Stimulated activated CD8-positive, alpha-beta memory T cell treated with anti-CD3 and anti-CD28 coated beads, Interleukin-7, amount 100 ng/mL, for 48 hours (primary cell): ENCODE measurements at places on chromosomes 3 and 15.

DNA sequence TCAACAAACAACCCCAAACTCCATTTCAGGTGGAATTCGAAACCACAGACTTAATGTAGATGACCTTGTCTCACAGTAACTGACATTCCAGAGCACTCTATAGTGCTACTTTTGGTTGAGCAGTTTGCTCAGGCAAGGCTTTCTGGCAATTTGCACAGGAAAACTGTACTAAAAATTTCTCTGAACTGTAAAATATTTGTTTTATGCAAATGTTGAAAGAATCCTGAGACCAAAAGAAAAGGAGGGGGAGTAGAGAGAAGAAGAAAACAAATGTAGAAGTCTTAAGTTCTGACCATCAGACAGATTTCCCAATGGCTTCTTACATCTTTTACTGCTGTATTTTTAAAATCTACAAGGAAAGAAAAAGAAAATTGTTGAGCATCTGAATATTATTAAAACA is 53.5 kb downstream of the DTWD1 start:
- no peak for DNase-seq

GRCh38 chr3:32177702-32178198 is 60.7 kb upstream of the CMTM8 start:
- DNase-seq = peak; percentile 41

- DNase-seq = no peak
Observed at GRCh38 chr3:13504161-13504831, 24.2 kb downstream of the HDAC11 start.

- no peak for DNase-seq
Observed at GRCh38 chr3:141402476-141403171, 34.3 kb downstream of the ZBTB38 start.

DNA sequence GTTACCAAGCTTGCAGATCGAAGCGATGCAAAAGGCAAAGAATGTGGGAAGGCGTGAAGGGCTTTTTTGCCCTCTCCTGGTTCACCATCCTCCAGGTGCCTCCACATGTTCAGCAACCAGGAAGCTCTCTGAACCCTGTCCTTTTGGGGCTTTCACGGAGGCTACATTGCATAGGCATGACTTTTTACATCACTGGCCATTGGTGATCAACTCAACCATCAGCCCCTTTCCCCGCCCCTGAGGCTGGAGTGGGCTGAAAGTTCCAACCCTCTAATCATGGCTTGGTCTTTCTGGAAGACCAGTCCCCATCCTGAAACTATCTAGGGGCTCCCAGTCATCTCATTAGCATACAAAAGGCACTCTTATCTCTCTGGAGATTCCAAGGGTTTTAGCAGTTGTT is 52.6 kb downstream of the UACA start:
- DNase-seq = no peak

- DNase-seq = no peak
Observed at GRCh38 chr3:102081572-102082289, 232.4 kb downstream of the NFKBIZ start.

DNA sequence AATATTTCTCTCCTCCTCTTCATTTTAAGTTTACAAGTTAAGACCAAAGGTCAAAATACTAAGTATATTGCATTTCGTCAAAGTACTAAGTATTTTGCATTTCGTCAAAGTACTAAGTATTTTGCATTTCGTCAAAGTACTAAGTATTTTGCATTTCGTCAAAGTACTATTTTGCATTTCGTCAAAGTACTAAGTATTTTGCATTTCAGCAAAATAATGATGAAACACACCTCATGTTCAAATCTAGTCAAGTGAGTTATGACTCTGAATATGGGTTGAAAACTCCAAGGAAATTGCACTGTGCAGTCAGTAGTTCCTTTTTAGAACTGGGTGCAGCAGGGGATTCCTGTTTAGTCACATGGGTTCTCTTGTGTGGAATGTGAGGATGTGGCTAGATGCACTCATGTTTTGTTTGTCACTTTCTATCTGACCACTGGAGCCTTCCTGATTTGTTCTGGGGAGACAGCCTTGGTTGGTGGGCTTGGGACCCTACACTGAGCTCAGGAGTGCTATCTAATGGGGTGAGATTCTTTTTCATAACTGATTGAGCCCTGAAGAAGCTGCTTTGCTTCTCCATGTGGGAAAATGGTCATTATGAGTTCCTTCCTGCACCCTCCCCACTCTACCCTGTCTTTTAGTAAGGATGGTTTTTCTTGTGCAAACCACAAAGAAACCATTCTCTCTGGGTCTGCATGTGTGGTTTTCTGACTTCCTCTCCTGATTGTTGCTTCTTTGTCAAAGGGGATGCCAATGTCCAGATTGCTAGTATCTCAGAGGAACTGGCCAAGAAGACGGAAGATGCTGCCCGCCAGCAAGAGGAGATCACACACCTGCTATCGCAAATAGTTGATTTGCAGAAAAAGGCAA is 73.4 kb downstream of the CCK start:
- DNase-seq = no peak

DNA sequence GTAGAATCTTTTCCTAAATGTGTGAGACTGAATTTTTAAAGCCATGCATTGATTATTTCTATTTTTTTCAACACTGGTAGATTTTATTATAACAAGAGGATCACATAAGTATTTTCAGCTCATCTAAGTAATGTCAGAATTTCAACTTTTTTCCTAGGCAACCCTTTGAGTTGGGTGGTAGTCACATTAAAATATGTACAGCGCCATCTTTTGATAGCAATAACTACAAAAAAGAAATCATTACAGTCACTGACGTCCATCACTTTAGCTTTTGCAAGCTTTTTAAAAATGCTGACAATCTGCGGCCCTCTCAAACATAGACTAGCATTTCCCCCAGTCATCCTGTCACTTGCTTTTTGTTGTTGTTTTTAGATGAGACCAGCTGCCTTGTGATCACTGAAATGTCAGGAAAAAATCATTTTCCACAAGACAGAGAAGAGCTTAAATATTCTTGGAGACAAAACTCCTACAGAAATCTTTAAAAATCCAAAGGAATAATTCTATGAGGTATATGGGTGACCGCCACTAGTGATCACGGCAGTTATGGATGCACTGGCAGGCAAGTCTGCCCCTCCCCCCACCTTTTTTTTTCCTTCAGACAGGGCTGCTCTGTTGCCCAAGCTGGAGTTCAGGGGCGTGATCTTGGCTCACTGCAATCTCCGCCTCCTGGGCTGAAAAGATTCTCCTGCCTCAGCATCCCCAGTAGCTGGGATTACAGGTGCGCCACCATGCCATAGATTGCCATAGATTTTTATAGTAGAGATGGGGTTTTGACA is 384.0 kb upstream of the KCNMB2 start:
- DNase-seq = no peak

- no peak for DNase-seq
Observed at GRCh38 chr3:69985266-69985665, 14.3 kb upstream of the SAMMSON start.

GRCh38 chr3:52685285-52685708 is 416 bp downstream of the PBRM1 start:
- DNase-seq = peak; percentile 80

GRCh38 chr3:187292631-187293515 is 1.3 kb upstream of the MASP1 start:
- DNase-seq = no peak

DNA sequence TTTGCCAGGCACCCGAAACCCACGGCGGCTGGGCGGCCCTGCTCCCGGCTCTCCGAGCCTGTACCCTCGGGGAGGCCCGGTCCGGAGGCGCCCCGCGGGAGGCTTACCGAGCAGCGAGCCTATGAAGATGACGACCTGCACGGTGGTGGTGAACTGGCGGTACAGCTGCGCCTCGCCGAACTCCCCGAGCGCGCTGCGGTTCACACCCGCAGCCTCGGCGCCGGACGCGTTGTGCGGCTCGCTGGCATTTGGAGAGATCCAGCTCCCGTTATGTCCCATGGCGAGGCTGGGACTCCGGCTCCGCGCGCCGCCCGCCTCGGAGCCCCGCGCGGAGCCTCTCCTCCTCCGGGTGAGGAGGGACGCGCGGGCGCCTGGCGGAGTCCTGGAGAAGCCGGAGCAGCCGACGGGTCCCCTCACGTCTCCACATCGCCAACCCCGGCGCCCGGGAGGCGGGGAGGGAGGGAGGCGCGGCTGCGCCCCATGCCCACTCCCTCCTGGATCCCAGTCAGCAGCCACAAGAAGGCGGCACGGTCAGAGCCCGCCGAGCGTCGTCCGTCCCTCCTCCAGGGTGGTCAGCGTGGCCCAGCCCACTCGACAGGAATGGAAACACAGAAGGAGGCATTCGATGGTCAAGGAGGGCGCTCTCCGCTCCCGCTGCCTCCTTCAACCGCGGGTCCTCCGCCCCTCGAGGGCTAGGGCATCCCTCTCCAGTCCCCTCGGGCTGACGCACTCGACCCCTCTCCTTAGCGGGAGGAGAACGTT is at the start of gene GPR176:
Gene GPR176, minus strand, starts transcription at position 519 of the 762 bp plus-strand sequence. Its CDS starts 240 bp downstream, at position 279.
- no peak for DNase-seq

GRCh38 chr3:15108869-15109268 is 9.9 kb upstream of the RBSN start:
- no peak for DNase-seq

DNA sequence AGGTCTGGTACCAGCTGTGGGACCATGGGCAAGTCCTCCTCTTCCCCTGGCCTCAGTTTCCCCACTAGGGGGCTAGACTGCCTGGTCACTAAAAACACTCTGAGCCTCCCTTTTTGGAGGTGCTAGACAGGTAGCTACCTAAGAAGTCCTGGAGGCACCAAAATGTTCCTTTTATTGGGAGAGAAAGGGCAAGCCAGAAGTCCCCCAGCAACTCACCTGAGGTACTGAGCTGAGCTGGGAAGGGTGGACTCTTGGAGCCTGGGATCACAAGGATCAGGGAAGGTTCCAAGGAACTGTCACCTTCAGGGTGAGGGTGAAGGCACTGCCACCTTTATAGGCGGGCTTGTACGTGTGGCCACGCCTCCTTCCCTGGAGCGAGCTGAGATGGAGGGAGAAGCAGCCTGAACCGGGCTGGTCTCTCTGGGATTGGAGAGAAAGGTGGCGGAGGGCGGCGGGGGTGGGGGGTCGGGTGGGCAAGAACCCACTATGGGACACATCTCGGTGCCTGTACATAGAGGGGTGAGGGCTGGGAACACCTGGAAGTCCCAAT is at the start of gene CYP1A1:
Gene CYP1A1, minus strand, starts transcription at position 304 of the 550 bp plus-strand sequence. CDS start 2,431 bp downstream, outside the sequence.
- no peak for DNase-seq

DNA sequence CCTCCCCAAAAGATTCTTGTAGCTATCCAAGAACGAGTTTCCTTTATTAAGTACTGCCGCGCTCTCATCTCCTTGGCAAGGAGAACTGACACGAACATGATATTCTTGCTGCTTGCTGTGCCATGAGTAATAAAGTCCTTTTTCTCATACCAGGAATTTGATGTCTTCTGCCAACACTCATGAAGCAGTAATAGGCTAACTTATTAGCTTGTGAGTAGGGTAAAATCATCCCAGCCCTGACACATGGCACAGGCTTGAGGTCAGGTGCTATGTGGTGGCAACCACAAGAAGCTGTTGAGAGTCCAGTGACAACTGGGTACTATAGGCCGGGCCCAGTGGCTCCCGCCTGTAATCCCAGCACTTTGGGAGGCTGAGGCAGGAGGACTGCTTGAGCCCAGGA is 22.7 kb upstream of the UBXN7 start:
- no peak for DNase-seq

GRCh38 chr3:51637941-51638471 is 33.0 kb upstream of the TEX264 start:
- DNase-seq = no peak

DNA sequence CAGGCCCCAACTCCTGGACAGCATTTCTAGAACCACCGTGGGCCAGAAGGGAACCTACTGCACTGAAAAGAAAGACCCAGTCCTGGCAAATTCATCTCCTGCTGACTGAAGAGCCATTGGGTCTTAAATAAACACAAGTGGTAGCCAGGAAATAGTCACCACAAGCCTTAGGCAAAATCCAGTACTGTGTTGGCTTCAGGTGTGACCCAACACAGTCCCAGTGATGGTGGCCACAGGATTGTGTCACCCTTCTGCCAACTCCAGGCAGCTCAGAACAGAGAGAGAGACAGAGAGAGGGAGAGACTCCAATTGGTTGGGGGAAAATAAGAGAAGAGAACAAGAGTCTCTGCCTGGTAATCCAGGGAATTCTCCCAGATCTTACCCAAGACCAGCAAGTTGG is 23.1 kb downstream of the NEDD4 start:
- DNase-seq = no peak

- no peak for DNase-seq
Observed at GRCh38 chr15:92788196-92788595, 111.9 kb upstream of the CHD2 start.

- DNase-seq = no peak
Observed at GRCh38 chr15:67322481-67322880, 67.9 kb downstream of the IQCH start.

DNA sequence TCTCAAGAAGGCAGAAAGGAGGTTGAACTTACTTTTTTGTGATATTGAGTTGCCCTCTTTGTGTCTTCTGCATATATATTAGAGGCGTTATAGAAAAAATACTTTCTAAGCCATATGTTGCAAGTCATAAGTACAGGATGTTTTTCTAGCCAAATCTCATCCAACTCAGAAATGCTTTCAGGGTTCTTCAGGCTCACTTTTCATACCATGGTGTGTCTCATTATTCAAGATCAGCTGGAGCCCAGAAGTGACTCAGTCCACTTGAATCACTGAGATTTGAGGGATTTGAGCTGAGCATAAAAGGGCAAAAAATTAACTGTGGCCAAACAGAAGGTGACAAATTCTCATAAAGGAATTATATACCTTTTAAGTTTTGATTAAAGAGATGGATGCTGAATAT is 157.3 kb downstream of the WNT5A start:
- DNase-seq = no peak

DNA sequence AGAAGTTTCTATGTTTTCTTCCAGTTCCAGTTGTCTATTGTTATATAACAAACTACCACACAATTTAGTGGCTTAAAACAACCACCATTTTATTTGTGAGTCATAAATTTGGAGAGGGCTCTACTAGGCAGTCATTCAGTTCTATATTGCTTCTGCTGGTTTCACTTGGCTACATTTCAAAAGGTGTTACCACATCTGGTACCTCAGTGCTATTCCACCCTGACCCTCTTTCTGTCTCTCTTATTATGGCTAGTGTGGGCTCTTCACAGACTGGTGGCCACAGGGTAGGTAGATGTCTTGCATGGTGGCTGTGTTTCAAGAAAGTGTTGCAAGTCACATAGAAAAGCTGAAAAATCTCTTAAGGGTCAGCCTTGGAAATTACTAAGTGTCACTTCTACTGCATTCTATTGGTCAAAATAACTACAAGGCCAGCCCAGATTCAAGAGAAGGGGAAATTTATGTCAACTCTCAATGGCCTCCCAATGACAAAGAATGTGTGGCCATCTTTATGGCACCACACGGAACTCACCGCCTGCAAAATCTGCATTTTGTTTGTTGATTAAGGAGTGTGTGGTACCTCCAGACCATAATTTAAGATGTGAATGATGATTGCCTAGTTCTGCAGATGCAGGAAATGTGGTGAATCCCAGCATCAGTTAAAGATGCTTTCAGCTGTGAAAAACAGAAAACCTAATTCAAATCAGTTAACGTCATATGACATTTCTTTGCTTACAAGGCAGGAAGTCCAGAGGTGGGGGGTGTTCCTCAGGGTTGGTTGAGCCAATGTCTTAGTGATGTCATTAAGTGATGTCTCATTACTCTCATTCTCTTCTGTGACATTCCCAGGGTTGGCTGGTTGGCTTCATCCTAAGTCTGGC is 105.8 kb upstream of the RASGRP1 start:
- DNase-seq = peak; percentile 74
